Stimulated activated naive CD8-positive, alpha-beta T cell treated with anti-CD3 and anti-CD28 coated beads, Interleukin-15, amount 100 ng/mL, for 72 hours (primary cell): ENCODE measurements at places on chromosomes 5 and 9.

- no peak for DNase-seq
Observed at GRCh38 chr5:68266457-68266856, 50.9 kb downstream of the PIK3R1 start.

GRCh38 chr5:126812199-126812570 lies 35.2 kb downstream of the LMNB1 start:
- no peak for DNase-seq

GRCh38 chr9:134384811-134385479 lies 58.7 kb downstream of the RXRA start:
- DNase-seq: no peak

DNA sequence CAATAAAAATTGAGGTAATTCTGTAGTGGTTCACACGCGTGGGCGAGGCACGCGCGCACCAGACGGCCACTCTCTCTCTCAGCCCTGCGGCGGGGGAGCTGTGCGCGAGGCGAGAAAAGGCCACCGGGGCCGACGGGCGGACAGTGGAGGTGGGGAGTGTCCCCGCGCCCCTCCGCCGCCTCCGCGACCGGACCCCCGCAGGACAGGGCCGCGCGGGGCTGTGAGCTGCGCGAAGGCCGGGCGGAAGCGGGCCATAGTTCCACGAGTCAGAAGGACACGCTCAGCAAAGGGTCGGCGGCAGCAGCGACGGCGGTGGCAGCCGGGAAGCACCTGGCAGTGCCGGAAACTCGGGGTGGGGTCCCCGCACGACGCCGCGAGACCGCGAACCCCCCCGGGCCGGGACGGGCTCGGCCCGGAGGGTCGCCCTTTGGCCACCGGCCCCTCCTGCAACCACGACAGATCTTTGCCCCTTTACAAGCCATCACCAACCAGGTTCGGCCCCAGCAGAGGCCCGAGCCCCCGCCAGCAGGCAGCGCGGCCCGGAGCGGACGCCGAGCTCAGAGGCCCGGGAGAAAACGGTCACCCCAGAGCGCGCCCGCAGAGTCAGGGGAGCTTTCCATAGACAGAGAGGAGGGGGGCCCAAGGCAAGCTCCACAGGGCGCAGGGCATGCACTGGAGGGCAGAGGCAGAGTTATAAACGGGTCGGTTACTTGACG lies 60.9 kb downstream of the ZNF354C start:
- no peak for DNase-seq
